Activated CD8-positive, alpha-beta memory T cell treated with anti-CD3 and anti-CD28 coated beads for 36 hours (primary cell): ENCODE measurements at places on chromosomes 7 and 10. TPM values are rescaled to one million over a fixed set of nuclear protein-coding genes. Genes with fewer than 3 reads are reported as not detected.

Gene SPDYE1
- not detected for total RNA-seq

Gene GIMAP6
- 26.5 TPM for total RNA-seq

Gene ADAM22
- total RNA-seq: 4.8 TPM

Gene CYTH3
- total RNA-seq: 2.3 TPM

Gene AOC1
- not detected for total RNA-seq

Gene LIPM
- not detected for total RNA-seq

Gene INSYN2A
- not detected for total RNA-seq

Gene VSTM2A
- total RNA-seq: not detected

Gene LRRD1
- total RNA-seq: not detected

Gene TRIM73
- total RNA-seq: 2.0 TPM

Gene ZNF3
- 27.4 TPM for total RNA-seq

Gene NXPH1
- total RNA-seq: not detected

Gene ADIRF
- not detected for total RNA-seq

Gene SLC18A3
- not detected for total RNA-seq

Gene C10orf90
- not detected for total RNA-seq

Gene AOAH
- 17.4 TPM for total RNA-seq

Gene ELFN1
- total RNA-seq: 0.27 TPM

Gene NKX1-2
- not detected for total RNA-seq

Gene ITGB8
- total RNA-seq: 0.04 TPM

Gene UTF1
- not detected for total RNA-seq

Gene MOGAT3
- total RNA-seq: not detected

Gene LHPP
- total RNA-seq: 4.9 TPM

Gene CFAP46
- total RNA-seq: 0.19 TPM

Gene MYL10
- total RNA-seq: not detected
